ENCODE measurements at places on chromosomes 12 and 14.

DNA sequence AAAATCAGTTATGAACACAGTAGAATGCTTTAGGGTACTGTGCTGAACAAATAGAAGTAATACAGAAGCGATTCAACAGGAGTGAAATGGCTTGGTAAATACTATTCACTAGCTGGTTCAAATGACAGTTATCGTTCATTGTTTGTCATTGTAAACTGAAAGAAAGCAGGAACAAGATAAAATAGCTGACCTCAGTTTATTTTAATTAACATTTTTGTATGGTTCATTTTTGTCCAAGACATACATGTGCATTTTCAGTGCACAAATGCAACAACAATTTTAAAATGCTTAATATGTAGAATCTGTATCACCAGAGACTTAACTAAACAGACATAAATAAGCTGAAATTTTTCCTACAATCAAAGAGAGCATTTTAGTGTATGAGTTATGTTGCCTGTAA, 49.9 kb downstream of the ALX1 start:
- DNase-seq = peak; percentile 16

DNA sequence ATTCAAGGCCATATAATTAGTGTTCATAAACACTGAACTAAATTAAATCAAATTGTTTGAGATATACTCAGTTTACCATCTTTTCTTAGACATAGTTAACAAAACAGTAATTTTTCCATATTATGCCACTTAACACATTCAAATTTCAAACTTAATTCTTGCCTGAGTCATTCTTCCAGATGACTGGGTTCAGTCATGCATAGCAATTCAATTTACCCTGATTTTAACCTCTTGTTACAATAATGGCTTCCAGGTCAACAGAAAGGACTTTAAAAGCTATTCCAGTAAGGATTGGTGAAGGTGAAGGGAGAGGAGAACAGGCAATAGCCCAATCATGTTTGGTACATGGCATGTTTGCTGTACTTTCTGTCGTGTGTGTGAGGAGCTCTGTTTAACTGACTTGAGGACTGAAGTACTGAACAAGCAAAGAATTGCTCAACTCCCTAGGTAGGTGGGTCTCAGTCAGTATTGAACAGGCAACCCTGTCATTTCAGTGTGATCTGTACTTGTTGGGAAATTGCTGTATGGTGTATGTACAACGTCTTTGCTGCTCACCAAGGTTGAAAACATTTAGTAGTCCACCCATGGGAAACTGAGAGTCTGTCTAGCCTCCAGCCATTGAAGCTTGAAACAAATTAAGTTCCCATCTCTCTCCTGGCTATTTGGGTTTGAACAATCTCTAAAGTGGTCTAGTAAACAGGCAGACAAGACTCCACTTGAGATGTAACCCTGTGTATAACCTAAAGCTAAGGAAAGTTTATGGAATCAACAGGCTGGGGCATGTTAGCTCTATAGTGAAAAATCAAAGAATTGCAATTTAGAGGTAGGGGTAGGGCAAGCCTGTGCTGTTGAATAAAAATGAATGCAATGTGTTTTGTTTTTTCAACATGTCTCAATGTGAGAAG, 327.2 kb downstream of the BTG1 start:
- DNase-seq = no peak

DNA sequence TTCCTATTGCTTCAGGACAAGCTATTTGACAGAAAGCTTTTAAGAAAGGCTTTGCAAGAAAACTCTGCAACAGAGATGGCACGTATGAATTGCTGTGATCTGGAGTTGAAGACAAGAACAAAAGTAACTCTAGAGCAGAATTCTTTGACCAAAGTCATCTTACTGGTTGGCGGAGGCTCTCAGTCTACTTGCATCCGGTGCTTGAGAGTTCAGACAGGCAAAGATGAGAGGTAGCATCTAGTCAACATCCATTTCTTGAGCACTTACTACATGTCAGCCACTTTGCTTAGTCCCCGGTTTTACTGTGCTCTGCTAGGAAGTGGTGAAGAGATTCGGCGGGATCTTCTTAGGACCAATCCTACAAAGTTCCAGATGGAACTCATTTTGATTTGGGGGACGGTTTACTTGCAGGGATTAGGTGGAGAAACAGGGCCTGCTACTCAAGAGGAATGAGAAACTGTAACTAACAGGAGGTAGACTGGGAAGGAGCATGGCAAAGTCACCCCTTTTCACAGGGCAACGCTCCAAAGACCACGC, 404 bp upstream of the CCDC91 start:
- DNase-seq = peak; percentile 21

GRCh38 chr14:55446127-55446736, 5.8 kb upstream of the TBPL2 start:
- peak; percentile 75 for DNase-seq

DNA sequence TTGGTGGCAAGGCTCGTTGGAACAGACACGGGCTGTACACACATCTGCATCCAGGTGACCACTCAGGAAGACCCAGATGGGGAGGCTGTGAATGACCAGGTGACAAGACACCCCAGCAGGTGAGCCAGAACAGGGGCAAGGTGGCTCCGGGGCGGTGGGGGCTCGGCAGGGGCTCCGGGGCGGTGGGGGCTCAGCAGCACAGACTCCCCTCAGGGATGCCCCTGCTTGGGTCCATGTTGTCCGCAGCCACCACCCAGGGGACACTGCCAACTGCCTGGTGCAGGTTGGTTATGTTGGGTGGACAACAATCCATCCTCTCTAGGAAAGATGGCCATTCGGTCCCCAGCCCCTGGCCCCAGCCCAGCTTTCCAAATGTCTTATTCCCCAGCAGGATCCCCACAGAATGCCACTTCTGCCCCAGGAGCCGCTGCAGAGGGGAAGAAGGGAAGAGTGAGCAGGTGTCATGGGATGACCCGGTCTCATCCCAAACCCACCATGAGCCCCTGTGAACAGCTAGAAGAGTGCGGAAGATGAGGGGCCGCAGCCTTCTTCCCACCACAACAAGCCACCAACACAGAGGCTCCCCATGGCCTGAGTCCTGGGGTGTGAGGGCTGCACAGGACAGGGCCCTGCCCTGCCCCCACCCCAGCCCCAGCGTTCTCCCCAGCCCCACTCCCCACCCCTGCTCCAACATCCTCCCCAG, 31.4 kb upstream of the C14orf180 start:
- DNase-seq = no peak

- no peak for DNase-seq
Observed at GRCh38 chr14:35632676-35633075, 98.7 kb downstream of the INSM2 start.

DNA sequence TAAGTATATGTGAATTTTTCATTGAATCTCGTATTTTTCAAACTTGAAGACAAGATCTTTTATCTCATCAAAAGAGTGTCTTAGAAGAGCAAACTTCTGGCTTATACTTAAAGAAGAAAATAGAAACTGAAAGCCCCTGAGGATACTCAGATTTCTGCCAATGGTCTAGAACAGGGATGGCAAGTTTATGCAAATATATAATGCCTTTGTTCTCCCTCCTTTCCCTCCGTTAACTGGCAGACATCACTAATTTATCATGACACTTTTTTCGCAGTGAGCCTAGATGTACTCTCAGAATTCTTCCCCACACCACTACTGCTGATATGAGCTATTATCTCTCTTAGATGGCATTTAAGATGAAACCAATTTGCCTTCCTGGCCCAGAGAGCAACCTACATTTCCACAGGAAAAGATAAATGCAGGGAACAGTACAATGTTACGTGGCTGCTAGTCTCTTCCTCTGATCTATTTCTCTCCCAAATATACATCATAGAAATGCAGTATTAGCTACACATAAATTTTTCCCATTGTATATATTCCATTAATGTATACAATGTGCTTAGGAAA, 40.0 kb upstream of the DAAM1 start:
- no peak for DNase-seq

DNA sequence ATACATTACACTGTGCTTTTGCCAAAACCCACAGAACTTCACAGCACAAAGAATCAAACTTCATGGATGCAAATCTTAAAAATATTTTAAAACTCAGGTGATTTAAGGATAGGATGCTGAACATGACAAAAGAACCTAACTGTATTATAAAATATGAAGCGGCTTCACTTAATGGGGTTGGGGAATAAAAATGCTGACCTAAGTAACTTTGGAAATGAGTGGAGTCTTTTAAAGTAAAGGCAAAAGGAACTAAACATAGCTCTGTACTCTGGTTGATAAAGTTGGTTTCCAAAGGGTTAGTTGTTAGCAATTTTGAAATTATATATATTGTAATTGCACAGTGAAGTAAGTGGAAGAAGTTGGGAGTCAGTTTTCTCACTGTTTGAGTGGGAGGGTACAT, 111.5 kb upstream of the SYT1 start:
- no peak for DNase-seq

- DNase-seq = no peak
Observed at GRCh38 chr12:59459966-59460660, 135.7 kb upstream of the SLC16A7 start.

DNA sequence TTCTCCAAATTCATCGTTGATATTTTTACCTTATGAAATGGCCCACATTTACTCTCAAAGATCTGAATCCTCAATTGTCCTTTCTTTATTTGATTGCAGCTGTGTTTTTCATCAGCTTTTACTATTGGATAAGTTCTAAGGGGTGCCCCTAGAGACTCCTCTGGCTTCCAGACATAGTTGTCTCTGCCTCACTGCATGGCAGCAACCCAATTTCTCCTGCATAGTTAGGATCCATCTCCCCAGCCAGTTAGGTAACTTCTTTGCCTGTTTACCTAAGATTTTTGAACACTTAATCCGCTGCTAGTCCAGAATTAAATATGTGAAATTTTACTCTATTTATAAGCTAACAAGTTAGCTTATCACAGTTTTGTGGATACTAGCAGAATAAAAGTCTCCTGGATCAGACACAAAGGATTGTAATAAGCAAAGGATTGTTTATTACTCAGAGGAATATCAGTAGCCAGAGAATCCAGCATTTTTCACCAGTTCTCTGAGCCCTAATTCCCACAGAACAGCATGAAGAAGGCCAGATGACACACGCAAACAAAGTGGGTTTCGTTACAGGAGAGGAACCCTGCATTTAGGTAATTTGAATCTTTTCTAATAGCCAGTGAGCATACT, 101.1 kb downstream of the BBS10 start:
- DNase-seq = no peak

GRCh38 chr12:53328043-53328435, 6.6 kb upstream of the AAAS start:
- no peak for DNase-seq

DNA sequence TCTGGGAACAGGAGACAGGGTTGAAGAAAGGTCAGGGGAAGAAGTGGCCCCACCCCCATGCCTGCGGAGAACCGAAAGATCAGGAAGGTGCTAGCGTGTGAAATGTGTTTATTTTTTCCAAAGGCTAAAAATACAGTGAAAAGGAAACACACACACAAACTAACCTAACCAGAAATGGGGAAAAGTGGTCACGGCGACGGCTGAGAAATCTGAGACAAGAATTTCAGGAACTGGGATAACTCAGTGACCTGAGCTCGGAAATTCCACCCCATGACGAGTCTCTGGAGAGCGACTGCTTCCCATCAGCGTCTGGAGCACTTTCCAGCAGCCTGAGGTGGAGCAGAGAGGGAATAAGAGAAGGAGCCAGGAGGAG, 16.6 kb upstream of the RND1 start:
- DNase-seq = no peak

- DNase-seq = no peak
Observed at GRCh38 chr14:65791191-65791981, 378.9 kb downstream of the FUT8 start.

- no peak for DNase-seq
Observed at GRCh38 chr14:25118671-25119070, 68.7 kb upstream of the STXBP6 start.

DNA sequence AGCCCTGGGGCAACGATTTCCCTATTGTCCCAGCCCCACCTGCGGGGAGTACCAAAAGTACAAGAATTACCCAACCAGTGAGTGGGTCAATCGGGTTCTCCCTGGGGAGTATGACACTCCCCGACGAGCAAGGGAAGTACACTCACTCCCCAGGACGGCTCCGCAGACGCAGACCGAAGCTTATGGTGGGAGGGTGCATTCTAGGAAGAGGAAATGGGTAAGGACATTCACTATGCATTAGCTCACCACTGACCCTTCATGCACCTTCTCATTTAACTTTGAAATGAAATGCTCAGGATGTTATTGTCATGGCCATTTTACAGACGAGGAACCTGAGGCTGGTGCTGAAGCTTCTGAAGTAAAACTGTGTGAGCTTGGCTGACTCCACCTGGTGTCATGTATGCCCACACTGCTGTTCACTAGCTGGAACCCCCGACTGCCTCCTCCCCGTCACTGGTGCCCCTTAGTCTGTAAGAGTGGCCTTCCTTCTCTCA, 45.8 kb upstream of the TMED10 start:
- DNase-seq = no peak

GRCh38 chr12:121719926-121720414, 7.4 kb downstream of the TMEM120B start:
- no peak for DNase-seq

DNA sequence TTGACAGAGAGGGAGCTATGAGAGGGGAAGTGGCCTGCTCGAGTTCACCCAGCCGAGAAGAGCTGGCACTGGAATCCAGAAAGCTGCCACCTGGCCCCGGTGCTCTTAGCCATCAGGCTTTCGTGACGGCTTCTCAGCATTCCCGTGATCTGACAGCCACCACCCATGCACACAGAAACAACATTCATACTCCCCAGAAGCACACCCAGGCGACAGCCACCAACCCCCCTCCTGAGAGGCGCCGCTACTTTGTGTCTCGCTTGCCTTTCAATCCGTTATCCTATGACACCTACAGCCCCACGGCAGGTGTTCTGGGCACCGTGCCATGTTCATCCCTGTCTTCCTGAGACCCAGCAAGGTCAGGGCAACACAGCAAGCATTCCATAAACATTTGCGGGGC, 31.4 kb downstream of the PSMC1 start:
- peak; percentile 24 for DNase-seq

DNA sequence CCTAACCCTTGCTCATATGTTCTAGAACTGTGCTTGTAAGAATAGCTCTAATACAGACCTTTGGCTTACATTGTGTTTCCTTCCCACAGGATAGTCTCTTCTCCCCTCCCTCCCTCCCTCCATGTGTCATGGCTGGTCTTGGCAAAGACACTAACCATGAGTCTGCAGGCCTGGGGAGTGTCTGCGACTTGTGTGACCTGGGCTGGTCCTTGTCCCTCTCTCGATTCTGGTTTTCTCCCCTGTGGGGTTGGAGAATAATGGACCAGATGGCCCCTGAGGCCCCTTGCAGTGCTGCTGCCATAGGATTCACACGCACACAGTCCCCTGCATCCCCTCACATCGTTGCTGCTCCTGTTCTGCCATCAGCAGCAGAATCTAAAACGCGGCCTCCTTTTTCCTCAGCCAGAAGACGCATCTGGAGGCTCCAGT, 30.3 kb downstream of the DEGS2 start:
- DNase-seq = no peak

GRCh38 chr14:67131691-67132090, 57.5 kb upstream of the GARIN2 start:
- DNase-seq = no peak

DNA sequence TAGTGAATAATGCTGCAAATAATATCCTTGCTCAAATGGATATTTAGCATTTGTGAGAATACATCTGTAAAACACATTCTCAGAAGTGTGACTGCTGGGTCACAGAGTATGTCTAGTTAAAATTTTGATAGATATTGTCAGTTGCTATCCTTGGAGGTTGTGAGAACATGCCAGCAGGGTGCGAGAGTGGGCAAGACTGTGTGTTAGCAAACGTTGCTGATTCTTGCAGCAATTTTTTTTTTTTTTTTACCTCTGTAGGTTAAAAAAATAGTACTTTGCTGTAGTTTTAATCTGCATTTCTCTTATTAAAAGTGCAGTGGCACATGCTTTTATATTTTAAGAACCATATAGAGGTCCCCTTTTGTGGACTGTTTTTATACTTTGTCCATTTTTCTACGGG, 4.5 kb upstream of the NYNRIN start:
- no peak for DNase-seq

Measured in NCI-H2081 (cell line).